ENCODE measurements at places on chromosomes 2 and 18. TPM values are rescaled to one million over a fixed set of nuclear protein-coding genes. Genes with fewer than 3 reads are reported as not detected.

TACR1 gene
- total RNA-seq = not detected

DUSP28 gene
- 5.6 TPM for total RNA-seq

SP140 gene
- 2.6 TPM for total RNA-seq

DES gene
- total RNA-seq = 4.2 TPM

BCL2 gene
- 2.5 TPM for total RNA-seq

SP100 gene
- total RNA-seq = 48.1 TPM

GALR1 gene
- not detected for total RNA-seq

GRCh38 chr2:10548626-10549025 is 100.5 kb upstream of the ODC1 start:
- DNase-seq = no peak

- DNase-seq = no peak
Measured at GRCh38 chr18:41745166-41746049, 209.6 kb upstream of the PIK3C3 start.

DNA sequence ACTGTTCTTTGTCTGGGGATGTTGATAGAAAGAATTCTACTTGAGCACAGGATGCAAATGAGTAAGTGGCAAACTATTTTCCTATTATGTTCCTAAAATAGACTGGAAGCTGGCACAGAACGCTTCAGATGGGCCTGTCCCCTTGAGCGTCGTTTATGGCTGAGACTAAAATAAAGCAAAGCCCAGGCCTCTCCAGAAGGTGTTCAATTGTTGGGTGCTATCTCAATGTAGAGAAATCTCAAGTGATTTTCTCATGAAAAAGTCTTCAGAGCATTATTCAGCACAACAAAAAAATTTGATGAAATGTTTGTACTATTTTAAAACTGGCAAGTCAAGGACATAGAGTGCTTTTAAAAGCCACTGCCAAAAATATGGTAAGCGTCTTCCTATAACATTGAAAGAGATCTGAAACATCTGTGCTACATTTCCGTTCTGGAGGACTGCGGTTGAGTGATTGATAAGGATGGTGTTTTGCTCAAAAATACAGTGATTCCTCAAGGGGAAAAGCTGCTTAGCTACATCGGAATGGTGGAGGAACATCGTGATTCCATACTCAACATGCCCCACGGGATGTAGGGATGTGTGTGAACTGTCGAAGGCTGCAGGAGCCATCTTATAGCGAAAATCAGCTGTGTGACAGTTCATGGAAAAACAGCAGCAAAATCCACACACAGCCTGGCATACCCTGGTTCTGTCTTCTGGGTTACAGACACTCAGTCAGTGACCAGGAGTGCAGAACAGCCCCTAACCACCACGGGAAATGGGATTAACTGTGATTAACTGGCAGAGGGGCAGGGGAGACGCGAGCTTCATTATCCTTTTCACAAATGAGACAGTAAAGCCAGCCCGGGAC is 10.4 kb upstream of the LRRFIP1 start:
- DNase-seq = no peak

GRCh38 chr2:18976168-18976961 is 382.1 kb downstream of the OSR1 start:
- no peak for DNase-seq

DNA sequence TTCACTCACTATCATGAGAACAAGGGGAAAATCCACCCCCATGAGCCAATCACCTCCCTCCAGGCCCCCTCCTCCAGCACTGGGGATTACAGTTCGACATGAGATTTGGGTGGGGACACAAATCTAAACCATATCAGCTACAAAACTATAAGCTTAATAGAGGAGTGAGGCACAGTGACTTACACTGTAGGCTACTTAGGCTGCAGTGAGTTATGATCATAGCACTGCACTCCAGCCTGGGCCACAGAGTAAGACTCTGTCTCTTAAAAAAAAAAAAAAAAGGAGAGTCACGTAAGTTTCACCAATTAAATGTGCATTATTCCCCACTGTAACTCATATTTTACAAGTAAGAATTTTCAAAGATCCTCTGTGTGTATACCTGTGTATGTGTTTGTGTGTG is 26.2 kb upstream of the COLEC12 start:
- DNase-seq = no peak

- no peak for DNase-seq
Measured at GRCh38 chr2:228224410-228224809, 42.9 kb upstream of the SPHKAP start.

DNA sequence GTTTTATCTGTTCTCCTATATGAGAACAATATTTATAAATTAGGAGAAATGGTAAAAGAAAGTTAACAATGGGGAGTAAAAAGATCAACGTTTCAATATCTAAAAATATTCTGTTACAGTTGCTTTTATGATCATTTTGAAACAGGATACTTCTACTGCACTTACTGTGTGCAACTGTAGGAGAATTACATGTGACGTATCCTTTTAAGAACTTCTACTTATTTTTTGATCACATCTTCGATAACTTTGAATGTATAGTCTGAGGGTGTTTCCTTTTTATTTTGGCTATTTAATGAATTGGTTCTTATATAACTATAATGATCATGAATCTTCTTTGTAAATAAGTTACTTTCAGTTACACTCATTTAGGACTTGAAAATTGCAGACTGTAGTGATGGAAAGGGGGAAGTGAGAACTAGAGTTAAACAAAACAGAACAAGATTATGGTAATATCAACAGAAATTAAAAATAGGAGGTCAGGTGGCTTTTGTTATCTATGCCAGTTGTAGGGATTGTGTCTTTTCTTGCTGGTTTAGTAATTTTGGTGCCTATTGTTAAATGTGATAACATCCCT is 109.9 kb downstream of the MSTN start:
- no peak for DNase-seq

DNA sequence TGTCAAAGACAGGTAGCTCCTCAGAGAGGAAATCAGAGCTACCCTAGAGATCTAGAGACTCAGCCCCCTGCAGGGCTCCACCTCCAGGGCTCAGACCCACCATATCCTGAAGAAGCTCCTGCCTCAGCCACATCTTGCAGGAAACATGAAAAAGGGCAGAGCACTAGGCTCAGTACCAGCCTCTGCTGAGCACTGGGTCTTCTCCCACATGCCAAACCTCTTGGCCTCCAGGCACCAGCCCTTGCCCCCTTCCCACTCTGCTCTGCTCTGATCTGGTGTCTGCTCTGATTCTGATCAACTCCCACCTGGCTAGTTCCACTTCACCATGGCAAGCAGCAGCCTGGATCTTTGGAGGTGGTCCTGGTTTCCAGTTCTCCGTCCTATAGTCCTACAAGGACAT is 114.3 kb upstream of the SLC66A3 start:
- no peak for DNase-seq

DNA sequence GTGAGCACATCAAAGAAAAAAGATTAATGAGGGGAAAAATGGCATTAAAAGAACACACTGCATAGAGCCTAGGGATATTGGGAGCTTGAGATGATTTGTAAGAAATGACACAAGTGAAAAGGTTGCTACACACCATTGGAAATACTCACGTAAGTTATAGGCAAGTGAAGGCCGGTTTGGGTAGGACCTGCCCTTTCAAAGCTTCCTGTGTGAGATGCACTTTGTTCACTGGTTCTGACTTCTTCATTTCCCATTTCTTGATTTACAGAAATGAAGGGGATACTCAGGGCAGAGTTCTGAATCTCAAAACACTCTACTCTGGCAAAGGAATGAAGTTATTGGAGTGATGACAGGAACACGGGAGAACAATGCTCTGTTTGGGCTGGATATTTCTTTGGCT is at the start of gene IL18RAP:
Gene IL18RAP (plus strand): TSS at position 251 of the 400 bp plus-strand sequence. CDS start 118 bp downstream, at position 369.
- DNase-seq = no peak

DNA sequence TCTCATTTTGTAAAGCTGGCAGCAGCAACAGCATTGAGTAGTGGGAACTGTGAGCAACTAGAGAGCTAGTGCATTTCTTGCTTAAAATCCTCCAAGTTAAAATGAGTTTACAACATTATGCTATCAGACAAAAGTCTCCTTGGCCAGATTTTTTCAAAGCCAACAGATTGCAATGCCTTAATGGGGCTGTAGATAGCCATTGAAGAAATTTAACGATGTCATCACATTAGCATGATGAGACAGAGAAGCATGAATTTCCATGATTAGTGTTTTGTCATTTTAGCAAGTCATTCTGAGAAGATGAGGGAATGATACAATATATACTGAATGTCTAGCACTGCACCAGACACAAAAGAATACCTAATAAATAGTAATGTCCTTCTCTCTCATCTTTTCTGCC is 307.5 kb upstream of the REG3G start:
- DNase-seq = no peak

Data from HCT116 (cell line).